NCI-H1930 (cell line): ENCODE measurements at places on chromosomes 6 and 20.

GRCh38 chr6:2784061-2784460, 18.9 kb downstream of the WRNIP1 start:
- no peak for DNase-seq

- DNase-seq: no peak
These were observed 127.8 kb upstream of the EEF1E1 start for GRCh38 chr6:8229915-8230756.

GRCh38 chr6:74409447-74409846, 713.4 kb downstream of the CD109 start:
- DNase-seq: no peak

DNA sequence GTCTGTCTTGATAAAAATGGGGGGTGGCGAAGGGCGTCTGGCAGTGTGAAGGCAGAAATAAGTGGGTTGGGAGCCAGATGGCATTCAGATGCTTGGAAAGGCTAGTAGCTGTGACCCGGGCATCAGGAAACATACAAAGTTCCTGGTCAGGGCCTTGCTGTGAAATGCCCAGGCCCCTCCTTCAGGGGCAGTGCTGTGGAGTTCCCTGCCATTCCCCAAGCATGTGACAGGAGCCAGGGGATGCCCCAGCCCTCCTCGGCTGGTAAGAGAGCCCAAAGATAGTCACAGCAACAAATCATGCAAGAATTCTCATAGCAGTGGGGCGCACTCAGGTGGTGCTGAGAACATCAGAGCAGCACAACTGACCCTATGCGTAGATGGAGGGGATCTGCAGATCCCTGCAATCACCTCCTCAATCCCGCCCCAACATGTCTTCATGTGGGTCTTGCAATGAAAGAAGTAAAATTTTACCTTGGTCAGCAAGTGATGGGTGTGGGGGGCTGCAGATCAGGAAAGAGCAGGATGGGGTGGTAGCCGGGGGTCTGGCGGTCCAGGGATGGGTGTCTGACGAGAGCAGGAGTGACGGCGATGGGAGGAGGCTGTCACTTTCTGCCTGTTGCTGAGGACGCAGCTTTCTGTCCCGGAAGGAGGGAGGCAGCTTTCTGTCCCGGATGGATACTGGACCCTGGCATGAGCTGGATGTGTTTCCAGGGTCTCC, 39.5 kb downstream of the SLC22A1 start:
- no peak for DNase-seq

GRCh38 chr6:14083751-14084150, 33.8 kb upstream of the CD83 start:
- no peak for DNase-seq

- DNase-seq: no peak
These were observed 3.4 kb downstream of the CDH22 start for GRCh38 chr20:46304852-46305251.
